Urinary bladder (tissue), 4 donors: ENCODE measurements at places on chromosomes 3 and 15. TPM values are rescaled to one million over a fixed set of nuclear protein-coding genes. Genes with fewer than 3 reads are reported as not detected.

DNA sequence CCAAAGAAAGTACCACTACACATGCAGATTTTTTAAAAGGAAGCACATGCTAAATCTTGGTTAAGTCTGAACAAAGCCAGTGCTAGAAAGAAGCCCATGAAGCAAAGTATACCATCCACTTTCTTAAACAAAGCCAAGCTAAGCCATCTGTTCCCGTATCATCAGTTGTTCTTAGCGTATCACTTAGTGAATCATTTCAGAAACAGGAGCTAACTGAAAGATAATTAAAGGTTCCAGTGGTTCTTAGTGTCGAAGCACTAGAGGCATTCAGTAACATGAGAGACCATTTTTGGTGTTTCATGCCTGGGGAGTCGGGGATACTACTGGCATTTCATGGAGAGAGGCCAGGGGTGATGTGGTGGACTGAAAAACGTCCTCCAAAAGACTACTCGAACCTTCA lies 12.8 kb downstream of the UBXN7 start:
- DNase-seq = no peak

DNA sequence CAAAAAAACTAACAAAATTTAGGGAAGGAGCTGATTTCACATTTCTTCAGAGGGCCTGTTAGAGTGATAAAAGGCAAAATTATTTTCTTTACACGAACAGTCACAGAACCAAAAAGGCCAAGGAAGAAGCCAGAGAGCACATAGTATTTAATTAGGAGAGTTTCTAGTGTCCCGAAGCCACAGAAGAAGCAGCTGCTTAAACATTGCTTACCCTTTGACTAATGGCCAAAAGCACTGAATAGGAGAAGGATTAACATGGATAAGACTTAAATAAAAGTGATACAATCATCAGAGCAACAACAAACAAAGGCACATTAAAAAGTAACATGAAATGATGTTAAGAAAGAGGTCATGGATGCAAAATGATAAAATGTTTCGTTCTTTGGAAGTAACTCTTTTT lies 98.6 kb downstream of the CHL1 start:
- DNase-seq = no peak

GRCh38 chr3:15823092-15823491 lies 25.3 kb upstream of the ANKRD28 start:
- DNase-seq = no peak

DNA sequence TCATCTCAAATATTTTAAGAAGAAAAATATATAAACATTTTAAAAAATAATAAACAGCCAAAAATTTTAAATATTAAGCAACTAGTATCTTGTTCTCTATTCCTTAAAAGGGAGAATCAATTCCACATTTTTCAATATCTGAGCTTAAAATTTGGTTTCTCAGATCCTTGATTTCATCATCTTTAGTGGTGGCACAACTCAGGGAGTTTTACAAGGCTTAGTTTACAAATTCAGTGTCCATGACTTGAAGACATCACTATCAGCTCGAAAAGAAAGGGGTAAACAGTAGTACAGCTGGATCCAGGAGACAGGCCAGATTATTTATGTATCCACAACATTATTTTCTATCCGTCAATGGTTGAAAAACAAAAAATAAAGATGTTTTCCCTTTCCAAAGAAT lies 11.6 kb downstream of the IGF2BP2 start:
- no peak for DNase-seq

PTX3 gene
- polyA plus RNA-seq = 33.4 TPM

GRCh38 chr3:37262816-37263393 lies 88.5 kb upstream of the LRRFIP2 start:
- DNase-seq = no peak

GRCh38 chr3:58038675-58039292 lies 30.6 kb downstream of the FLNB start:
- no peak for DNase-seq

OPA1 gene
- 26.0 TPM for polyA plus RNA-seq

- peak; percentile 8 for DNase-seq
These were observed 532.2 kb downstream of the ROBO2 start for GRCh38 chr3:77571971-77572715.

BCHE gene
- polyA plus RNA-seq = 18.5 TPM

- DNase-seq = no peak
These were observed 227.5 kb downstream of the MAGI1 start for GRCh38 chr3:65811086-65811761.

CLDN1 gene
- 15.8 TPM for polyA plus RNA-seq

- DNase-seq = no peak
These were observed 411.6 kb upstream of the BCHE start for GRCh38 chr3:166248784-166249183.

- DNase-seq = no peak
These were observed 15.4 kb downstream of the HOMER2 start for GRCh38 chr15:82936966-82937711.

- DNase-seq = no peak
These were observed 6.6 kb downstream of the PRKCD start for GRCh38 chr3:53167418-53168174.

- DNase-seq = no peak
These were observed 21.1 kb upstream of the MFSD1 start for GRCh38 chr3:158780766-158781165.

DNA sequence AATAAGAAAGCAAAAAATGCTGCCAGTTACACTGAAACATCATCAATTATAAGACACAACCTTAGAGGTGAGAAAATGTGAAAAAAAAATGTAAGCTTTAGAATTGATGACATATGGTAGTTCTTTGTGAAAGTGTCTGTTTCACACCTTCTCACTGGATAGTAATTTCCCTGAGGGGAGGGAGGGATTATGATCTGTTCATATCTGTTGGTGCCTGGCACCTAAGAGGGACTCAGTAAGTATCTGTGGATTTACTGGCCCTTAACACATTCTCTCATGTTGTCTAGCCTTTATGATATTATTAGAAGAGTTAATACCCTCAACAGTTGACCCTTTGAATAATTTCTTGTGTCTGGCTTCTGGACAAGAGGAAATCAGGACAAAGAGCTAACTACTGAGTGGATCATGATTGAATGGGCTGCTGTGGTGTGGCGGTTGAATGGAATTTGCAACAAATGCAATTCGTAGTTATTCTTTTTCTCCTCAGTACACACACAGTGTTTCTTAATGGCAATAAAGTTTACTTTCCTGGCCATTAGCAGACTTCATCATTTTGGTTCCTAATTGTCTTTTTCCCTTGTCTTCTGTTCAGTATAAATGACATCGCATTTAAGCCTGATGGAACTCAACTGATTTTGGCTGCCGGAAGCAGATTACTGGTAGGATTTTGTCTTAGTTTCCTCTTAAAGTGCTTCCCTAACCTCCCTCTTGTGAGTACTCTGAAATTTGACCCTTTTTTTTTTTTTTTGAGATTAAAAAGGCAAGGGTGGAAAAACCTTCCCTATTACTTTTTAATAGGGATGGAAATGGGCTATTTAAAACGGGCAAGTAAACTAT lies 9.5 kb downstream of the IFT122 start:
- no peak for DNase-seq

GRCh38 chr15:89662893-89663626 lies 7.8 kb upstream of the KIF7 start:
- no peak for DNase-seq

DNA sequence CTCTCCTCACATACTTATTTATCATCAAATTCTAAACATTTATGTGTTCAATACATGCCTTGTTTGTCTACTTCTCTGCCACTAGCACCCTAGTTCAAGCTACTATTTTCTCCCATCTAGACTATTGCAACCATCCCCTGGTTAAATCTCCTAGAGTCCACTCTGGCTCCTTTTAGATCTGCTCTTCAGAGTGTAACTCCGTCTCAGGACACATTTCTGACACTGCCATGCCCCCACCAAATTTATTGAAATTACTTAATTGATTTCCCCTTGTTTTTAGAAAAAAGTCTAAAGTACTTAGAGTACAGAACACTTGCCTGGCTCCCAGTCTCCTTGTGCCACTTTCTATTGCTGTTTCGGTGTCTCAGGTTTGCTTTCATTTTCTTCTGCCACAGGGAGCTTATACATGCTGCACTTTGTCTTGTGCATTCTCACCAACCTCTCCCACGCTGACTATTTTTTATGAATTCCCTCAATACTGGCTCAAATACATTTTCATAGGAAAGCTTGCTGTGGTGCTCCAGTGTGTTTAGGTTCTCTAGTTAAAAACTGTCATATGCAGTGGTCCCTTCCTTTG lies 792.3 kb downstream of the DIPK2A start:
- no peak for DNase-seq

DNA sequence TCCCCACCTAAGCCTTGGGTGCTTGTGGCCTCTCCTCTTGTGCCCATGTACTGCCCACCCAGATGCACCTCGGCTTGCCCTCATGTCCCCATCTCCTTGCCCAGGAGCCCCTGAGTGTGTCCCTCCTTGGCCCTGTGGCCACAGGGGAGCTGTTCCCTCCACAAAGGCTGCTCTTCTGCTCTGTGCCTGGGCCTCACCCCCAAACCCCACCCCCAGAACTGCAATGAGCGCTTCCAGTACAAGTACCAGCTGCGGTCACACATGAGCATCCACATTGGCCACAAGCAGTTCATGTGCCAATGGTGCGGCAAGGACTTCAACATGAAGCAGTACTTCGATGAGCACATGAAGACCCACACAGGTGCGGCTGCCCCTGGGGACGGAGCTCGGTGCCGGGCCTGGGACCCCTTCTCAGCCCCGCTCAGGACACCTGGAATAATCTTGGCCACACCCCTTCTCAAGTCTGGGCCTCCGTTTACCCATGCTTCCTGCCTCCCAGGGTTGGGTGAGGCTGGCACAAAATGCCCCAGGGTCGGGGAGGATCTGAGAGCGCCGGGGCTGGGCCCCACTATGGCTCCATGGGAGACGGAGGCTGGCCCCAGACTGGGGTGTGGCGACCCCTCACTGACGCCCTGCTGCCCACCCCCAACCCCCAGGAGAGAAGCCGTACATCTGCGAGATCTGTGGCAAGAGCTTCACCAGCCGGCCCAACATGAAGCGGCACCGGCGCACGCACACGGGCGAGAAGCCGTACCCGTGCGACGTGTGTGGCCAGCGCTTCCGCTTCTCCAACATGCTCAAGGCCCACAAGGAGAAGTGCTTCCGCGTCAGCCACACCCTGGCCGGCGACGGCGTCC lies 10.3 kb downstream of the ZBTB47 start:
- DNase-seq = no peak

DNA sequence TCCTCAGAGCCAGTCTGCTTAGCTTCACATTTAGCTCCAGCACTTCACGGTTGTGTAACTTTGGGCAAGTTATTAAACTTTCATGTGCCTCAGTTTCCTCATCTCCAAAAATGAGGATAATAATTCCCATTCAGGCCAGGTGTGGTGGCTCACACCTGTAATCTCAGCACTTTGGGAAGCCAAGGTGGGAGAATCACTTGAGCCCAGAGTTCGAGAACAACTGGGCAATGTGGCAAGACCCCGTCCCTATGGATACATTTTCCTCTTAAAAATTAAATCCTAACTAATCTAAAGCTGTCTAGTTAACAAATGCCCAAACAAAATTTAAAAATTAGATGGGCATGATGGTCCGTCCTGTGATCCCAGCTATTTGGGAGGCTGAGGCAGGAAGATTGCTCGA lies 7.2 kb downstream of the RCN2 start:
- no peak for DNase-seq

GRCh38 chr3:131047582-131047981 lies 20.9 kb downstream of the NEK11 start:
- no peak for DNase-seq

- DNase-seq = no peak
These were observed 492.4 kb upstream of the FRG2C start for GRCh38 chr3:75171630-75172230.

DNA sequence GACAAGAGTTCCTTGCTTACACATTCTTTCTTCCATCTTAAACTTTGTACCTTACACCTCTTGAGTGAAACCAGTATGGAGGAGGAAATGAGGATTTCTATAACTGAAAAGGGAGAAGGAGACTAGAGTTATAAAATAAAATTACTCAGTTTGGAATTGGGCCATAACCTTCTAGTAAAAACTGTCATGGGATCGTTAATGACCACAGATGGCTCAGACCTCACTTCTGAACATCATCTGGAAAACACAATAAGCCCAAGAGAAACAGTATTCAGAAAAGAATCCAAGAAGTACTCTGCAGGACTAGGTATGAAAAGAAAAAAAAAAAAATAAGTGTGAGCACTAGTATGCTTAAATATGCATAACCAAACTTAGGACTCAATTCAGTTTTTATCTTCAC lies 12.1 kb downstream of the GAP43 start:
- no peak for DNase-seq

- DNase-seq = no peak
These were observed 109.6 kb upstream of the PHLDB2 start for GRCh38 chr3:111749171-111750170.

PTH1R gene
- polyA plus RNA-seq = 26.4 TPM

GRCh38 chr3:62622553-62623174 lies 249.3 kb upstream of the FEZF2 start:
- peak; percentile 48 for DNase-seq

DNA sequence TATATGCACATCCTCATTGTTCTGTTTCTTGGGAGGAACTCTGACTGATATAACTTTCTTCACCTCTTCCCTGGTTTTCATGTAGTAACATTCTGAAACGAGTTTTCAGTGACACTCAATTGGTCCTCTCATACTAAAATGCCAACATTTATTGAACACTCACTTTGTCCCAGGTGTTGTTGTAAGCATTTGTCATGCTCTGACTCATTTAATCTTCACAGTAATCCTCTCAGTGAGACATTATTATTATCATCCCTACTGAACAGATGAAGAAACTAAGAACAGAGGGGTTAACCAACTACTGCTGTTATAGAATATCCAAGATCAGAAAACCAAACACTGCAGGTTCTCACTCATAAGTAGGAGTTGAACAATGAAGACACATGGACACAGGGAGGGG lies 94.1 kb upstream of the MRPL3 start:
- DNase-seq = no peak

GRCh38 chr15:101620671-101621070 lies 31.5 kb downstream of the TM2D3 start:
- DNase-seq = no peak

DNA sequence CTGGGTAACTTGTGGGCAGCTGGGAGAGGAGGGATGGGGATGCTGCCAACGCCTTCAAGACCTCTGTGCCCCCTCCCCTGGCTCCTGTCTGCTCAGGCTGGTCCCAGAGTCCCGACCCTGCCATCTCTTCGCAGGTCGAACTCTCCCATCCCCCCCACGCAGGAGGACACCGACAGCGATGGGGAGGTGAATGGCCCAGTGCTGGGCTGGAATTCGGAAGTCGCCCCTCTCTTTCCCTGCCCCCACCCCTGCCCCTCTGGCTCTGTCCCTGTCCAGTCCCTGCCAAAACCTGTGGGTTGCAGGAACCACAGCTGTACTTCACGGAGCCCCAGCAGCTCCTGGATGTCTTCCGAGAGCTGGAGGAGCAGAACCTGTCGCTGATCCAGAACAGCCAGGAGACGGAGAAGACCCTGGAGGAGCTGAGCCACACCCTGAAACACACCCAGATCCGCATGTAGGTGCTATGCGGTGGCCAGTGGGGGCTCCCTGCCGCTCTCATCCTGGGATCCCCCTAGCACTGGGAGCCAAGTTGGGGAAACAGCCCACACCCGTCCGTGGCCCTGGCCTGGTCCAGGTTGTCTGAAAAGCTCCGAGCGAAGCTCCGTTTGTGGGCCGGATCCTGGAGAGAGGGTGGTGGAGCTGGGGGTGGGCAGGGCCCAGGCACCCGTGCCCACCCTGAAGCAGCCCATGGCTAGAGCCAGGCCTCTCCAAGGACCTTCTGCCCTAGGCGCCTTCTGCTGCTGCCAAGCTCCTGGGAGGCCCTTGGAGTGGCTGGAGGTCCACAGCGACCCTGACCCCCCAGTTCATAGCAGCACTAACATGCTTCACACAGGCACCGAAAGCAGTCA lies 28.7 kb downstream of the CFAP100 start:
- no peak for DNase-seq

GOLGA8J gene
- polyA plus RNA-seq = not detected

- DNase-seq = no peak
These were observed 88.9 kb downstream of the CCR1 start for GRCh38 chr3:46119253-46119652.

- DNase-seq = no peak
These were observed 17.2 kb downstream of the ZNF710 start for GRCh38 chr15:90018216-90018831.
